H9 (cell line): ENCODE measurements at places on chromosomes 1 and 21. TPM values are rescaled to one million over a fixed set of nuclear protein-coding genes. Genes with fewer than 3 reads are reported as not detected.

The ZMYM1 gene
- 29.0 and 29.4 TPM in 2 replicates for total RNA-seq

The CELA3A gene
- total RNA-seq, result not detected in 2 replicates

GRCh38 chr1:93588955-93589354 is 92.7 kb downstream of the BCAR3 start:
- peaks cover 21% of the 10 kb centered on the region for H3K36me3 ChIP-seq
- H3K27ac ChIP-seq, result no peak overlapping the region
- H3K27me3 ChIP-seq, result no peaks in the 10 kb centered on the region
- peaks cover 3% of the 10 kb centered on the region; the same call in 1 of the 2 replicates for H3K4me1 ChIP-seq

DNA sequence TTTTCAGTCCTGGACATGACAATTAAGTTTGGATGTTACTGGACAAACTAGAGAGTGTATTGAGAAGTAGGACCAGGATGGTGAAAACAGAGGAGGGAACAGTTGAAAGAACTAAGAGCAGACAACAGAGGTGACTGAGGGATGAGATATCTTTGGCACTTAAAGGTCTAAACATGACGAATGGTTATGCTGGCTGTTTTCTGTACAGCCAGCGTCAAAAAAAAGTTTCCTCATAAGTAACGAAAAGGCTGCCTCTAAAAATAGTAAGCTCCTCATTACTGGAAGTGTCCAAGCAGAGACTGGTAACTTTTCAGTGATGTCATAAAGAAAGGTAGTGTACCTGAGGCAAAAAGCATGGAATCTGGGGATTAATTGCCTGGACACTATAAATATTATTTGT is 35.2 kb upstream of the AK4 start:
- no peaks in the 10 kb centered on the region for H3K36me3 ChIP-seq
- no peaks in the 10 kb centered on the region for H3K27me3 ChIP-seq
- DNase-seq, result no peak
- H3K27ac ChIP-seq, result no peak overlapping the region
- no peak overlapping the region for H3K4me3 ChIP-seq

DNA sequence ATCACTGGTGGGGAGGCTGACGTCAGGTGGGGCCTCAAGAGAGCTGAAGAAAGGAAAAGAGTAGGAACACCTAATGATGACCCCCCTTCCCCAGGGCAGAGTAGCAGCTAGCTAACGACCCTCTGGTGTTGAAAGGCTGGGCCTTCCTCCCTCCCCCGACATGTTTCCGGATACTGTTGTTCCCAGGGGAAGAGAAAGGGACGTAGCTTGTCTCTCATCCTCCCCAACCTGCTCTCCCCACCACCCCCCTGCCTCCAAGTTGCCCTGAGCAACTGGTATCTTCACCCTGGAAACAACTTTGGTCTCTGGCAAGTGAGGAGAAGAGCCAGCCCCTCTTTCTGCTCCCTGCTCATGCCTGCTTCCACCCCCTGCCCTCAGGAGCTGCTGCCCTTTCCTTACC is 2.4 kb downstream of the SEMA6C start:
- H3K27ac ChIP-seq, result no peak overlapping the region
- peaks cover 22% of the 10 kb centered on the region; the same call in 1 of the 2 replicates for H3K4me1 ChIP-seq
- no peaks in the 10 kb centered on the region; the same call in 1 of the 2 replicates for H3K27me3 ChIP-seq

GRCh38 chr1:159190441-159190840 is 14.2 kb upstream of the ACKR1 start:
- peaks cover 2% of the 10 kb centered on the region; the same call in 1 of the 2 replicates for H3K4me1 ChIP-seq
- H3K4me3 ChIP-seq, result no peak overlapping the region
- H3K27me3 ChIP-seq, result no peaks in the 10 kb centered on the region

- no peak overlapping the region for H3K27ac ChIP-seq
- H3K36me3 ChIP-seq, result no peaks in the 10 kb centered on the region
- DNase-seq, result no peak
- H3K4me3 ChIP-seq, result no peak overlapping the region
- no peaks in the 10 kb centered on the region; the same call in 1 of the 2 replicates for H3K4me1 ChIP-seq
Measured at GRCh38 chr1:184971522-184972265, 2.6 kb downstream of the NIBAN1 start.

DNA sequence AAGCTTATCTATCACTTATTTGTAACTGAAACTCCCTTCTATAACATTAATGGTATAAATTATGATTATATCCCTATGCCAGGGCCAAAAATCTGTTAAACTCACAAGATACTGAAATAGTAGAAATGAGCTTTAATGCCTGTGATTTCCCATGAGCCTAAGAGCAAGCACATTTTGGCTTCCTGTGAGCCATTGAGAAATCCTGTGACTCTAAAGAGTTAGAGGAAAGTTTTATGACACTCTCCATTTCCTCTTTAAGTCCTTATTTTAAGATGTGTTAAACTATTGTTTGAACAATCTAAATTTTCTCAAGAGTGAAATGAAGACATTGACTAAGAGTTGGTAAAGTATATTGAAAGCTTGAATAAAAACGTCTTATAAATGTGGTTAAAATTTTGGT is 45.6 kb downstream of the SUCO start:
- no peaks in the 10 kb centered on the region for H3K27me3 ChIP-seq
- no peak overlapping the region for H3K4me3 ChIP-seq
- H3K36me3 ChIP-seq, result peaks cover 39% of the 10 kb centered on the region
- H3K4me1 ChIP-seq, result no peaks in the 10 kb centered on the region; the same call in 1 of the 2 replicates

The FOXO6 gene
- total RNA-seq, result 0.83 and 0.99 TPM in 2 replicates

GRCh38 chr21:43922949-43923348 is 57.9 kb downstream of the AGPAT3 start:
- H3K27me3 ChIP-seq, result no peaks in the 10 kb centered on the region
- H3K4me1 ChIP-seq, result peaks cover 3% of the 10 kb centered on the region; the same call in 1 of the 2 replicates
- H3K27ac ChIP-seq, result no peak overlapping the region
- H3K36me3 ChIP-seq, result no peaks in the 10 kb centered on the region
- H3K4me3 ChIP-seq, result no peak overlapping the region

The ZNF695 gene
- 22.3 and 22.4 TPM in 2 replicates for total RNA-seq

GRCh38 chr1:25642574-25643108 is 26.1 kb downstream of the MAN1C1 start:
- H3K4me1 ChIP-seq, result no peaks in the 10 kb centered on the region
- no peaks in the 10 kb centered on the region for H3K27me3 ChIP-seq
- H3K4me3 ChIP-seq, result no peak overlapping the region
- no peak overlapping the region for H3K27ac ChIP-seq

- no peaks in the 10 kb centered on the region for H3K36me3 ChIP-seq
- no peak for DNase-seq
- no peak overlapping the region for H3K4me3 ChIP-seq
- H3K4me1 ChIP-seq, result no peaks in the 10 kb centered on the region
- H3K27me3 ChIP-seq, result no peaks in the 10 kb centered on the region
Measured at GRCh38 chr1:93734999-93735398, 53.4 kb upstream of the BCAR3 start.

The PTGFRN gene
- 26.3 and 31.7 TPM in 2 replicates for total RNA-seq

DNA sequence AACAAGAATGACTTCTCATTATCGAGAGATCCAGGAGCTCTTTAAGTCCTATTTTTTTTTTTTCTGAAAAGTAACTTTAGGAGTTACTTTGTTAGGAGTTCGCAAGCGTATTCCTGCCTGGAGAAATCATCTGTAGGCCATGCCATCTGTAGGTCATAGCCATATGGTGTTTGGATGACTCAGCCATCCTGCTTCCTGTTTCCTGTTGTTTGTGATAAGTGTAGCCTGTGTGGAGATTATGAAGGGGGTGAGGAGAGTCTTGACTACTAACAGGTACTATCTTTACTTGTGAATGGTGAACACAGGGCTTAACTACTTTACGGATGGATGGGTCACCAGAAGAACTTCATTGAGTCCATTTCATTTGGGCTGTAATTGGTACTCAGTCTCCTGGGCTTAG is 327.2 kb downstream of the PTPRU start:
- H3K27ac ChIP-seq, result no peak overlapping the region
- H3K4me3 ChIP-seq, result no peak overlapping the region
- H3K36me3 ChIP-seq, result peaks cover 11% of the 10 kb centered on the region
- no peak for DNase-seq
- H3K4me1 ChIP-seq, result no peaks in the 10 kb centered on the region
- no peaks in the 10 kb centered on the region for H3K27me3 ChIP-seq

GRCh38 chr1:244843148-244843978 is 7.9 kb downstream of the COX20 start:
- no peak for DNase-seq
- no peak overlapping the region for H3K27ac ChIP-seq
- no peak overlapping the region for H3K4me3 ChIP-seq
- H3K27me3 ChIP-seq, result no peaks in the 10 kb centered on the region
- H3K36me3 ChIP-seq, result peaks cover 58% of the 10 kb centered on the region

DNA sequence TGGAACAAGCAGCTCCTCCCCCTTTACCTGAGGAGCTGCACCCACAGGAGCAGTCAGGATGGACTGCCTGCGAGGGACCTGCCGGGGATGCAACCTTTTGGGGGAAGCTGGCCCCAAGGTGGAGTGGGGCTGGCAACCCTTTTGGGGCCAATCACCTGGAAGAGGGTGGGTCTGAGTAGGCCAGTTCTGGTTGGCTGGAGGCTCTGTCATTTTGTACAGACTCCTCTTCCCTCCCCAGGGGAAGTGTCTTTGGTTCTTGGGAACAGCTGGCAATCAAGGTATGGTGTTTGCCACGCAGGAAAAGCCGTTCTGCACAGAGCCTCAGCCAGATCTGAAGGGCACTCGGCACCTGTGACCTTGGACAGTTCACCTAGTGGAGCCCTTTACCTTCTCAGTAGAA is 280 bp upstream of the A3GALT2 start:
- H3K27me3 ChIP-seq, result no peaks in the 10 kb centered on the region
- no peaks in the 10 kb centered on the region for H3K4me1 ChIP-seq
- no peak overlapping the region for H3K4me3 ChIP-seq
- no peak for DNase-seq

The DNMT3L gene
- total RNA-seq, result 0.70 and 0.77 TPM in 2 replicates

DNA sequence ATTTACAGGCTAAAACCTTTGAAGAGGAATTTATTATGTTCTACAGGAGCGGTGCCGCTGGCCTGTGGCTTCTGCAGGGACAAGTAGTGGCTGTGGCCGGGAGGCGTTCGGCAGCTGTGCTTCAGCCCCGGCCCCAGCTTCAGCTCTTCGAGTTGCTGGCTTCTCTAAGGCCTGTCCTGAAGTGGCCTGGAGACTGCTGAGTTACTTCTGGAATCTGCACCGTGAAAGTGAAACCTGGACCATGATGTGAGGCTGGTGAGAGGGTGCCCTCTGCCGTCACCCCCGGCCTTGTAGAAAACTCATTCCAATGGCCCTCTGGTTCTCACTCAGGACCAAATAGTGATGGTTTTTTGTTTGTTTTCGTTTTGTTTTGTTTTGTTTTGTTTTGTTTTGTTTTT is 48.1 kb downstream of the PRKCZ start:
- DNase-seq, result no peak
- H3K4me1 ChIP-seq, result no peaks in the 10 kb centered on the region
- no peaks in the 10 kb centered on the region for H3K27me3 ChIP-seq
- peaks cover 15% of the 10 kb centered on the region for H3K36me3 ChIP-seq
- no peak overlapping the region for H3K4me3 ChIP-seq

The GJA9 gene
- not detected in 2 replicates for total RNA-seq

The PLEKHA6 gene
- 1.6 and 2.1 TPM in 2 replicates for total RNA-seq

DNA sequence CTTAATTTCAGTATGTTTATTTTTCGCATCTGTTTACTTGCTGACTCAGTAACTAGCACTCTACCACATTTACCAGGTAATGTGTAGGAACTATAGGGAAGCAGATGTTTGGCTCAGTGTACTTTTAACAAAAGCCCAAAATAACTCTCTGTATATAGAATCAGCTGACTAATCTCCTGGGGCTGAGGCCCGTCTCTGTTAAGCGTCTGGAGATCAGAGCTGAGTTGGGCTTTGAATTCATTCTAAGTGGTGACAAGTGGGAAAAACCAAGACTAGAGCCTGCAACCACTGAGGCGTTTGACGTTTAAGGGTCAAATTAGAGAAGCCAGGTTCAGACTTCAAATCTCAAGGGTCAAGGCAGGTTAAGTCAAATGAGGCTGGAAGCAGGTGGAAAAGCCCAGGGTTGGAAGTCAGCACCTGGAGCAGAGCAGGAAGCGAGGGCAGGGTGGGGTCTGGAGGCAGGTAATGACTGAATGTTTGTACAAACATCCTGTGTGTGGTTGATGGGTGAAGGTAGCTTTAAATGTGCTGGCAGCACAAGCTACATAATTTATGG is 56.8 kb upstream of the LYST start:
- H3K4me3 ChIP-seq, result no peak overlapping the region
- no peaks in the 10 kb centered on the region for H3K36me3 ChIP-seq
- no peaks in the 10 kb centered on the region for H3K27me3 ChIP-seq

GRCh38 chr1:41773144-41773591 is 145.6 kb downstream of the HIVEP3 start:
- no peaks in the 10 kb centered on the region for H3K4me1 ChIP-seq
- H3K36me3 ChIP-seq, result no peaks in the 10 kb centered on the region
- H3K4me3 ChIP-seq, result no peak overlapping the region
- DNase-seq, result no peak

DNA sequence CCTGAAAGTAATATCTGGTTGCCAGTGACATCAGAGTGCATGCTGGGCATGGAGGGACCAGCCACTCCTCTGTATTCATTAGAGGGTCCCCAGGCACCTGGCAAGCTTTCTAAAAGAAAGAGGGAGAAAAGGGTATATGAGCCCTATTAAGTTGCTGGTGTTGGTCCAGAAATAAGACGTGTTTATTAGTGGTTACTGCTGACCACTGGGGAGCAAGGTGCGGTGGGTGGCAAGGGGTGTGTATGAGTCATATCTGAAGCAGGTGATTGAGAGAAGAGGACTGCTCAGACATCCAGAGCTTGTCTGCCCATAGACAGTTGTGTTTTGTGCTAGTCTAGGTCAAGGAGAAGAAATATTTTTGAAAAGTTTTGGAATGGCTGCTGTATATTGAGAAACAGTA is 298.1 kb downstream of the TM2D1 start:
- no peaks in the 10 kb centered on the region for H3K27me3 ChIP-seq
- H3K4me1 ChIP-seq, result no peaks in the 10 kb centered on the region
- no peak overlapping the region for H3K4me3 ChIP-seq

The EFNA1 gene
- total RNA-seq, result 1.4 and 1.9 TPM in 2 replicates

GRCh38 chr1:232973652-232974611 is 23.5 kb downstream of the NTPCR start:
- no peak overlapping the region for H3K4me3 ChIP-seq
- H3K36me3 ChIP-seq, result peaks cover 85% of the 10 kb centered on the region
- H3K27me3 ChIP-seq, result no peaks in the 10 kb centered on the region
- no peak overlapping the region for H3K27ac ChIP-seq

DNA sequence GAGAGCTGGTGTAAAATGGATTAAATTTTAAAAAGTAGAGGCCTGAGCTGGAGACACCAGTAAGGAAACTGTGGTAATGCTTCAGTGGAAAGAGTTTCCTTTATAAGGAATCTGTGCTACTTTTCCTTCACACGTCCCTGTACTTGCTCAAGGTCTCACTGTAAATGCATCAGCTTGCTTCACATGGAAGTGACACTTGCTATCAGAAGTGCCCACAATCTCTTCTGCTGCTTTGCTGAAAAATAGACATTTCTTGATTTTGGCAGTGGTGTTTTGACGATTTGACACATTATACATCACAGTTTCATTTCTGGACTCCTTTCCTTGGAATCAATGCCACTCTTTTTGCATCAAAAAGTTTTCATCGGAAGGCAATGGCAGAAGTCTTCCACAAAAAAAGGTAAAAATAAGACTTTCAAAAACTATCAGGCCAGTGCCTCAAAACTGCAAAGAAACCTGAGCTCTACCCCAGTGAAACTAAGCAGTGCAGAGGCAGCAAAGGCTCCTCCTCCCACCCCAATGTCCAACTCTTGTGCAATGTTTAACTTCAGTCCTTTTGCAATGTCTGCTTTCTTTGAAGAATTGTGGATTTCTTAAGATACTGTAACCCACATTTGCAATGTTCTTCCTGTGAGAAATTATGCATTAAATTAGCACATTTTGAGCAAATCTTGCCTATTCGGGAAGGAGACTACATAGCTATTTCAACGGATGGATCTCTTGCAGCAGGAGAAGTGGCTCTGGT is 18.4 kb upstream of the TSPAN2 start:
- no peaks in the 10 kb centered on the region for H3K4me1 ChIP-seq
- H3K36me3 ChIP-seq, result peaks cover 4% of the 10 kb centered on the region; the same call in 1 of the 2 replicates
- H3K27me3 ChIP-seq, result no peaks in the 10 kb centered on the region
- H3K4me3 ChIP-seq, result no peak overlapping the region
- H3K27ac ChIP-seq, result no peak overlapping the region
- DNase-seq, result no peak
